C1 segment of cervical spinal cord (tissue), 14 donors: ENCODE measurements at places on chromosomes 12 and 14.

DNA sequence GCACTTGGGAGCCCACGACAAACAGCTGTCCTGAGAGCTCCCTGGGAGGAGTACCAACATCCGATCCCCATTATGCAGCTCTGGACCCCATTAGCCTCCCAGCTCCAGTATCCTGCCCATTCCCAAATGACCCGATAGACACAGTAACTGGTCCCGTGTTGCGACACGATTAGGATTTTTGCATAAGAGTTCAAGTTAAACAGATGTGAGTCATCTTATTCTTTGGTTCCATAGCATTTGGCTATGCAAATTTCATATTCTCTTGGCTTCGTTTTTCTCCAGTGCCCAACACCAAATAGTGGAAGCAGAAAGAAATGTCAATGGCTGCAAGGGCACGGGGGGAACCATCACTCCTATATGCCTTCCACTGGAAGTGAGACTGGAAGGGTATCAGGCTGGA, 43.0 kb upstream of the LRRC10 start:
- no peak for DNase-seq

DNA sequence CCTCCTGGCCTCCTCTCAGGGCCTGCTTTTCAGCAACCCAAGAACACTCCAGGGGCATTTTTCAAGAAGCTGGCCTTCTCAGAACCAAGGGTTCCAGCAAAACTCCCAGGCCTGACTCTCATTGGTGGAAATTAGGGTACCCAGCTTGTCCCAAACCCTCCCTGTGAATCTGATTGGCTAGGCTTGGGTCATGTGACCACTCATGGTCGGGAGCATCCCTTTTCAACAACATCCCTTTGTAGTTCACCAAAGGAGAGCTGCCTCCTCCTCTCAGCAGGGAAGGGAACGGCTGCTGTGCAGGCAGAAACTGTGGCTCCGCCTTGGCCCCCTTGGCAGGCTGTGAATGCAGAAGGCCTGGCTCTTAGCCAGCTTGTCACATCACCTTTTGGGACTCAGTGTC, 94.5 kb downstream of the AACS start:
- no peak for DNase-seq

DNA sequence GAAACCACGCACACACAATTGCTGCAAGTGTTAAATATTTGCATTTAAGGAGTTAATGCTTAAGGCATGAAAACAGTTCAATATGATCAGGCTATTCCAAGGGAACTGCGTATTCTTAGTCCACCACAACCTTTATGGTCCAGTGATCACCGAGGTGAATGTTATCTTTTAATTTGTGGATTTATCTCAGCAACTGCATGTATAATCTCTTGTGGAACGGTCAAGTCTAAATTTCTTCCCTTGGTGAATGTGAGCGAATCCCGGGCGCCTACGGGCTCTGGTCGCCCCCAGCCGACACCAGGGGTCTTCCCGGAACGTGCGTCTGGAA, 999 bp upstream of the AK7 start:
- DNase-seq: no peak

DNA sequence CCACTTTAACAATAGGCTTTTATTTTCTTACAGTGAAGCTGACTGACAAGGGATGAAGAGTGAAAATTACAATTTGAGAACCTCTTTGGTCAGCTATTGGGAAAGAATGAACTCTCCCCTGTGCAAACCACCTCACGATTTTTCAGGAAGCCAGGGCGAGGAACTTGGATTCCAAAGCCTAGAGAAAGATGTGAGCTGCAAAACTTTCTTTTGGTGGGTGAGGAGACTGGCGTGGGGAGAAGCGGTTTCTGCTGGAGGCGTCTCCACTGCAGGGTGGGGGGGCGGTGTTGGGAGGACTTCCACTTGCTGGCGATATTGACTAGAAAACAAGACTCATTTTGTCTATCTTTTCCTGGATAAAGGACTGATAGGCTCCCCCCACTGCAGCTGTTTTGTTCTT, 59.3 kb upstream of the VRK1 start:
- DNase-seq: no peak

GRCh38 chr12:64757771-64758170, 1.4 kb downstream of the GNS start:
- no peak for DNase-seq
